ENCODE measurements at places on chromosomes 12 and 14.

GRCh38 chr14:74577247-74577947, 34.6 kb downstream of the LTBP2 start:
- no peak for DNase-seq

GRCh38 chr14:65224799-65225198, 122.5 kb upstream of the MAX start:
- DNase-seq, result no peak

GRCh38 chr12:126389220-126389841, 1324.1 kb downstream of the AACS start:
- no peak for DNase-seq

- no peak for DNase-seq
Observed at GRCh38 chr14:96160076-96160912, 44.3 kb upstream of the BDKRB2 start.

- no peak for DNase-seq
Observed at GRCh38 chr12:50715174-50715573, 48.7 kb upstream of the ATF1 start.

DNA sequence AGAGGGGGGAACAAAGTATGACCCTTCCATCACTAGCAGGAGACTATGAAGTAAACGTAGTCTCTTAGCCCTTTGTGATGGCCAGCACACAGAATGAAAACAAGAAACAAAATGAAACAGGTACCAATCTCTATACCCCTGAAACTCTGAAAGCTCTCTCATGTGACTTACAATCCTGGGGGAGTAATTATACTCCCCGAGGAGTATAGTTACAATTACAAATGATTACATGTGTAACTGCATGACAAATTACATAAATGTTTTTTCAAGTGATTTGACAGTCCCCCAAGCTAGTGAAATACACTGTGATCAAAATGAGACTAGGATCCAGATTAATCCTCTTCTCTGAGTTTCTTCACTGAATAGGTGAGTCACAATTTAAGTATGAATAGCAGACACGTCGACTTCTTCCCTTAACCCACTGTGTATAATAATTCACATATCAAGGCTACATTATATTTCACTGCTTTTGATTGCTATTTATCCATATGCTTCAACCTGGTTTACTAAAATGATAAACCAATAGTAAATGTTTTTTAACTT, 74.0 kb downstream of the SPTSSA start:
- DNase-seq, result no peak

DNA sequence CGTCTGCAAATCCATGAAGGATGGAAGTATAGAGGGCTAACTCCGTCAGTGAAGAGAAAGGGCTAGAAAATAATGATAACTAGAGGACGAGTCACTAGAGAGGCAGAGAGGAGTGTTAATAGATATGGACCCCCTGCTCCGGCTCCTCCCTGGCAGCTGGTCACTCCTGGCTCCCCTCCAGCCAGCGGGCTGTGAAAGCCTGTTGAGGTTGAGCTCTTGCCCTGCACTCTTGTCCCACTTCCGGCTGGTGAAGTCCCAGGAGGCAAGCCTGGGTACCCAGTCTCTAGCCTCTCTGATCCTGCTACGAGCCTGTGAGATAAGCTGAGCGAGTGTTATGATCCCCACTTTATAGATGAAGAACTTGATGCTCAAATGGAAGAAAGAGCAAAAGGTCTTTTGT, 90.3 kb downstream of the RFX4 start:
- DNase-seq, result no peak

DNA sequence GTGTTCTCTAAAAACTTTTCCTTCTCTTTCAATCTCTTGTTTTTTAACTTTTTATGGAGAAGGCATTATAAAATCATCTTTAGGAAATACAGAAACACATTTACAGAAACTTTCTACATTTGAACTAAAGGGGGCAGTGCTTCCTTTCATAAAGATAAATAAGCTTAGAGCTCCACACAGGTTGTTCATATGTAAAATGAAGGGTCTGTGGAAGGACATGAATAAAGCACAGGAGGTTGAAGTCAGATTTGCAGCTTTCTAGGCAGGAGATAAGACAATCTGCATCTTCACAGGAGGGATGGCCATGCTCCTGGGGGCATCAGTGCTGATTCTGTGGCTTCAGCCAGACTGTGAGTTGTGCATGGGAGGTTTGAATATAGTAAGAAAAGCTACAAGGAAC, 426.0 kb downstream of the DAD1 start:
- no peak for DNase-seq

DNA sequence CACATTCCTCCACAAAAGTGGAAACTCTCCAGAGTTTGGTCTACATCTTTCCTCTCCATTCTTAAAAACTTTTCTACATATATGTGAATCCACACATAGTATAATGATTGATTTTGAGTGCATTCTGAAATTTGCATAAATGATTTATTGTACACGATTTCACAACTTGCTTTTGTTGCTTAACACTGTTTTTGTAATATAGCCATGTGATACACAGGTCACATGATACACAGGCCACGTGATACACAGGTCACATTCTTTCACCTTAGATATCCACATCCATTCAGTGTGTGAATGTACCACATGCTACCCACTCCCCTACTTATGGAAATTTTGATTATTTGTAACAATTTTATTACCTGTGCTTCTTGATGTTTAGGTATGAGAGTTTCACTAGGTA, 319.1 kb downstream of the ZFP36L1 start:
- no peak for DNase-seq

GRCh38 chr14:91870001-91870400, 2.7 kb upstream of the TC2N start:
- peak; percentile 57 for DNase-seq

- DNase-seq, result no peak
Observed at GRCh38 chr12:131137009-131137835, 183.5 kb downstream of the ADGRD1 start.

- DNase-seq, result no peak
Observed at GRCh38 chr14:22131749-22132476, 457.1 kb downstream of the DAD1 start.

DNA sequence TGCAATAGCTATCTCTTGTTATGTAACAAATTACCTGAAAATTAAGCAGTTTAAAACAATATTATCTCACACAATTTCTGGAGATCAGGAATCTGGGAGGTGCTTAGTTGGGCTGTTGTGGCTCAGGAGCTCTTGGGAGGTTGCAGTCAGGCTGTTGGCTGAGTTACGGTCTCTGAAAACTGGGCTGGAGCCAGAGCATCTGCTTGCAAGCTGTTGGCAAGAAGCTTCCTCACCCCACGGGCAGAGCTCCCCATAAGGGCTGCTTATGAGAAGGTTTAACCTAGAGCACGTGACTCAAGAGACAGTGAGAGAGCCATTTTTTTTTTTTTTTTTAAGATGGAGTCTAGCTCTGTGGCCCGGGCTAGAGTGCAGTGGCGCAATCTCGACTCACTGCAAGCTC, 346.8 kb downstream of the ATP23 start:
- DNase-seq, result no peak

DNA sequence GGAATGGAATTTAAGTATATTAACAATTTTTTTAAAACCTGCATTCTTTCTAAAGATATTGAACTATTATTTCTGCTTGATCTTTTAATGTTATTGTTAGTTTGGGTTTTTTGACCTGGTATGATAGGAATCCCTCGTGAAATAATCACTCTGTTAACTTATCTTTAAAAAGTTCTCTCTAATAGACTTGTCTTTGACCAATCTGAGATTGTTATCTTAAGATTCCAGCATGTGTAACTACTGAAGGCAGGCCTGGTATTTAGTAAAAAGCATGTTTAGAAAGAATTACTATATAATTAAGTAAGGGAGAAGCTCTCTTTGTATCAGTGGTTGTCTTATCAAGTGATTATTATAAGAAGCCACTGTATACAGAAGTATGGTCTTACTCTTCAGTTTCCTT, 4.8 kb downstream of the TMTC2 start:
- no peak for DNase-seq

DNA sequence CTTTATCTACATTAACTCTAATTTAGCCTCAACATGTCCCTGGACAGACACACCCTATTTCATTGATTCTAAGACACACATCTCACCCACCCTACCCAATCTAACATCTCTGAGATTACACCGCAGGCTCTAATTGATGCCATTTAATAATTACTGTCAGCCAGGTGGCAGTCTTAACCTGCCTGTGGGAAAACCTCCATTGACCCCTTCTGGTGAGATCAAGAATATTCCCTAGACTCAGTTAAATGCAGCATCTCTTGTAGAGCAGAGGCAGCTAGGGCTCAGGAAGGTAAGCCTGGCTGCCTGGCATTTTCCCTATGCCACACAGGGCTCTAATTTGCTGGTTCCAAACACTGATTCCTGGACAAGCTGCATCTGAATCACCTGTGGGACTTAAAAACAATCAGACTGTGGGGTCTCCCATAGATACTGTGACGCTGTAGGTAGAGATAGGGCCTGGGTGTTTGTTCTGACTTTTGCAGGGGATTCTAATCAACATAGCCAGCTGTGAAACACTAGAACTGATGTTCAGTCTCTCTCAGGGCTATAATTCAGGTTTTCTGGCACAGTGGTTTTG, 14.3 kb downstream of the MCRS1 start:
- no peak for DNase-seq

- DNase-seq, result no peak
Observed at GRCh38 chr12:6653342-6653741, 6.1 kb upstream of the ACRBP start.

GRCh38 chr14:58130116-58130782, 21.8 kb downstream of the ARMH4 start:
- no peak for DNase-seq

DNA sequence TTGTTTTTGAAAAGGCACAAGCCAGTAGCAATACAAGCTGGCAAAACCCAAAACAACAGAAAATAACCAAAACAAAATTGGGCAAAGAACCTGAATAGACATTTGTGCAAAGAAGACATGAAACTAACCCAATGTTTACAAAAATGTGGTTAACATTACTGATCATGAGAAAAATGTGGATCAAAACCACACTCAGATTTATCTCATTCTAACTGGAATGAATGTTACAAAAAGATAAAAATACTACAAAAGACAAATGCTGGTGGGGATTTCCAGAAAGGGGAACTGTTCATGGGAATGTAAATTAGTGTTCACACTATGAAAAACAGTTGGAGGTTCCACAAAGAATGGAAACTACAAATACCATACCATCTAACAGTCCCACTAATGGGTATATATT, 26.6 kb downstream of the ASCL4 start:
- no peak for DNase-seq

- DNase-seq, result no peak
Observed at GRCh38 chr12:41333974-41334373, 145.9 kb downstream of the PDZRN4 start.

DNA sequence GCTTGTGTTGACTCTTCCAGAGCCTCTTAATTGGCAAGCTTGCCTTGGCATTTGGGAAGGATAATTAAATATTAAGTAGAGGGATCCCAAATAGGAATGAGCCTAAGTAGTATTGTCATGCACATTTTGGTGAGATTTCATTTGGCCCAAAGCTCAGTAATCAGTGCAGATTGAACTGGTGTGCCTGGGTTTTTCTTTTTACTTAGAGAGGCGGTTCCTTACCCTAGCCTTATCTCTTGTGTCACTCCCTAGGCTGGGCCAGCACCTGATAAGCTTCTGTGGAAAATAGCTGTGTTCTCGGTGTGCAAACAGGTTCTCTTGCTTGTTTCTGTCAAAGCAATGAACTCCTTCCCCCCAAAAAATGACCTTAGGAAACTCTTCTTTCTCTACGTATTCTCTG, 9.3 kb upstream of the B4GALNT3 start:
- no peak for DNase-seq

GRCh38 chr12:9940375-9940774, 8.2 kb upstream of the CLEC2A start:
- DNase-seq, result no peak

DNA sequence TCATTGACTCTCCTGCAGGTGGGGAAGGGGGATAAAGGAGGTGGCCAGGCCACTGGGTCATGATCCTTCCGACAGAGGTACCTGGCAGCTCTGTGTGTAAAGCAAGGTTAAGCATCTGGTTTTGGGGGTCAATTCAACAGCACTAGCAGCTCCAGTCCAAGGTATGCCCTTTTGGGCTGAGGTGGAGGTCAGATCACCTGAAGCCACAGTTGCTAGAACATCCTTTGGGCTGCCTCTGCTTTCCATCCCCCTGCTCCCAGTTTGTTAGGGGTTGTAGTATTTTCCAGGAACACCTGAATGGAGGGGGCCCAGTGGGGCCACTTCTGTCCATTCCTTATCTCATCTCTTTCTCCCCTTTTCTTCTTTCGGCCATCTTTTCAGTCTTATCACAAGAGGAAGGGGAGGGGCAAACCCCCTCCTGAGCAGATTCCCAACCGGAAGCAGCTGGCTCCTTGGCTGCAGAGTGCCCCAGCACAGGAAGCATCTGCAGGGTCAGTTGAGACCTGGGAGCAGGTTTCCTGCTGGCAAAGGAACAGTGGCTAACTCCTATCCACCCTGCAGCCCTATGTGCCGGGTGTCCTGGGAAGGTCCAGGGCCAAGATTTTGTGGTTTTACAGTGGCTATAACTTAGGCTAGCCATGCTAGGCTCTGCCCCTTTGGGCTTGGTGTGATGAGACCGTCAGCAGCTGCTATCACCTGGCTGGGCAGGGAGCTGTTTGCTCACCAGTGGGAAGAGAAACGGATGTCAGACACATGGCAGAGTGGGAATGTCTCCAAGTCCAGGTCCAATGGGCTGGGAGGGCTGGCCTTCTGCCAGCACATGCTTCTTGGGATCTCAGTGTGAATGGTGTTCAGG, 40.2 kb downstream of the SH2B3 start:
- no peak for DNase-seq

GRCh38 chr14:31886156-31886835, 190.8 kb upstream of the ARHGAP5 start:
- DNase-seq, result no peak

DNA sequence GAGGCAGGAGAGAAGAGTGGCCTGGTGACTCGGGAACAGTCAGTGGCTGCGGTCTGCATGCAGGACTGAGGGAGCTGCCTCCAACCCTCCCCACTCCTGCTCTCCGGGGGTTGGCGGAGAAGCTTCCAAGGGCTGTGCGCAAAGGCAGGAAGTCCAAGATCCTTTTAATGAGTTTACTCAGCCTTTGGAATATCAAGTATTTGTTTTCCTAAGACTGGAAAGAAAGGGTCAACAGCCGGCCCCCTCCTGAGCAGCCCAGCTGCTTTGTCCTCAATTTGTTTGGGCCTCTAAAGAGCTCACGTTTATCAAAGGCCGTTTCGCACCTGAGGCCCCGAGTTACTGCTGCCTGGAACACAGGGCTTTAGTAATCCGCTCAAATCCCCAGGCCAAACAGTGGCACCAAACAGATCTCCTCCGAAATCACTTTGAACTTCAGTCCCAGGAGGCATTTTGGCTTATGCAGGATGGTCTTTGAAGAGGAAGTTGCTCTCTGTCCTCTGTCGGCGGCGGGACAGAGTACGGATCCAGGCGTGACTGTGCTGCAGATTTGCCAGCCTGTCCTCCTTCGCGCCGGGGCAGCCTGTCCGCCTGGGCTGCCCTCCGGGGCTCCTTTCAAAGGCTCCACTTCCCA, 117.2 kb upstream of the FZD10 start:
- no peak for DNase-seq

GRCh38 chr12:2284321-2284813, 231.6 kb downstream of the CACNA1C start:
- DNase-seq, result no peak

GRCh38 chr14:50733494-50733893, 65.4 kb upstream of the SAV1 start:
- no peak for DNase-seq

GRCh38 chr14:74948228-74949175, 6.9 kb downstream of the PGF start:
- DNase-seq, result no peak
